ENCODE measurements at places on chromosomes 7 and 10.

DNA sequence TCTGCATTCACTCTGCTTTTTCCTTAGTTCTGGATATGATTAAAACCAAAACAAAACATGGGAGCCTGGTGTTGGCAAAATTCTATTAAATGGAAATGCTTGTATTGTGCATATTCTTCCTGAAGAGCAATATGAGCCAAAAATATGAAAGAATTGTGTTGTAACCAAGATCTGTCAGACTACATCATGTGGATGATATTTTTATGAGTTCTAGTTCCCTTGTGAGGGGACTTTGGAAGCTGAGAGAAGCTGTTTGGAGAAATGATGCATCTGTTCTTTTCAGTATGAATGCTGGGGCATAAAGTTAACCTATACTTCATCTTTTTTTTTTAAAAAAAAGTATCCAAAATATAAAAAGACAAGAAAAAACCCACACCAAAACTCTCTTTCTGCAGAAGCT, 782.7 kb downstream of the ANKRD7 start:
- DNase-seq, result no peak

GRCh38 chr10:85643171-85643844, 723.3 kb downstream of the GRID1 start:
- no peak for DNase-seq

GRCh38 chr7:27753863-27754262, 13.9 kb downstream of the TAX1BP1 start:
- no peak for DNase-seq

GRCh38 chr10:31133251-31133791, 101.7 kb upstream of the ZNF438 start:
- DNase-seq, result no peak

GRCh38 chr10:119441151-119441821, 101.2 kb downstream of the RGS10 start:
- no peak for DNase-seq

DNA sequence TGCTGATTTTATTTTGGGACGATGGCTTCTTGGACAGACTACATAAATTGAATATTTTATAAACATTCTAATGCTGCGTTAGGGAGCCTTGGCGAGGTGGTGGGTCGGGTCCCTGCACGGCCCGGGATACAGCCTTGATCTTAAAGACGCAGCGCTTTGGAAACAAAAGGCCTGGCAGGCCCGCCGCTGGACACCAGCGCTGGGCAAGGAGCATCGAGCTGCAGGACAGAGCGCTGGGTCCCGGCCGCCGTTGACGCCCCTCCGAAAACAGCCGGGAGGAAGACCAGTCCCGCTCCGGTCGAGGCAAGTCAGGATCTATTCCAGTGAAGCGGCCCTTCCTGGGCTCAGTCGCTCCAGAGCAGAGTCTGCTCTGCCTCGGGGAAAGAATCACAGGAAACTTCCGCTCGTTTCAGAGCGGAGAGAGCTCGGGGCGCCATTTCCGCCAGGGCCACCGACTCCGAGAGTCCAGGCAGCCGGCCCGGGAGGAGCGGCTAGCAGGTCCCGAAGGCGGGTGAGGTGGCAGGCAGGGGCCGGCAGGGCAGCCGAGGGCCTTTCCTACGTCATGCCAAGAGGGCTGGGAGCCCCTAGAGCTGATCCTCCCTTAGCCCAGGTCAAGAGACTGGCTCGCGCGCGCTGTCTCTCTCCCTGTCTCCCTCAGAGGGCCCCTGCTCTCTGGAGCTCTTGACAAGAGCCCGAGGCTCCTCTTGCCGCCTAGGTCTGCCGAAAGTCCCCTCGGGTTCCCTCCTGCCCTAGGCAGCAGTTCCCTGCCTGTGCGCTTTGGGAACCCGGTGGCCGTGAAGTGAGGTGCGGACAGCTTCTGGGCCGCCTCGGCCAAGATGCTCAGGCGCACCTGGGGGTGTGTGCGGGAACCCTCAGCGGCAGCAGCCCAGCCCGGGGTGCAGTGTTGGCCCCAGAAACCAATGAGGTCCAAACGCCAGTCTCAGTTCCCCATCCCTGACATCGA, 1.4 kb upstream of the DRGX start:
- no peak for DNase-seq

- DNase-seq, result no peak
Measured at GRCh38 chr10:119221666-119222065, 14.3 kb downstream of the GRK5 start.

DNA sequence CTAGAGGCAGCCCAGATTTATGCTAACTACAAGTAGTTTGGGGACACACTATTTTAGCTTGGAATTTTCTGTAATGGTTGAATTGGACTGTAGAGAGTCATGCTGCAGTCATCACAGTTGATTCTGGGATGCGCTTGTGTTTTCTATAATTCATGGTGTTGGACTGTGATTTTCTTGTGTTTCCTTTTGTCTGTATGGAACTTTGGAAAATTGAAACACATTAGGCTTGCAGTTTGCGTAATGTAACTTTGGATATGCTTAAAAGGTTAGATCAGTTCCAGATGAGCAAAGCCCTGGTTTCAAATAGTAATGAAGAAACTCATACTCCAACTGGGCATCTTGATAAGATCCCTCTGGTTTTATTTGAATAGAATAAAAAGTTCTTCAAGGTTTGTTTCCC, 502.2 kb downstream of the ARL4A start:
- DNase-seq, result no peak

- no peak for DNase-seq
Measured at GRCh38 chr7:32218154-32218467, 147.9 kb upstream of the PDE1C start.

GRCh38 chr7:105596866-105597265, 15.6 kb upstream of the EFCAB10 start:
- no peak for DNase-seq
